ENCODE measurements at places on chromosomes 4 and X.

DNA sequence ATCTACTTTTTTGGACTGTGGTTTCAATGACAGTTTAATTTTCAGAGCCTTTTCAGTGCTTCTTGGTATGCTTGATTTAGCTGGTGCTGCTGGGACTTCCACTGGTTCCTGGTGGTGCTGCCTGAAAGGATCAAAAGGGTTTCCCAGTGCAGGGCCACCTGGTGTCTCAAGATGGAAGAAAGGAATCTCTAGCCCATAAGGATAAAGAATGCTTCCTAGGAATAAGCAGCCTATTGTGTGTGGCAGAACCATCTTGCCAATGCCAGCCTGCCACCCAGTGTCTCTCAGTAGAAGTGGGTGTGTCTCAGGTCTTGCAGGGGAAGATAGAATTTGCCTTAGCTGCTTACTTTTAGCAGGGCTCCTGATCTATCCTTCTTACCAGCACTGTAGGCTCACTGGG is 15.0 kb upstream of the RAI2 start:
- H3K36me3 ChIP-seq, result no peaks in the 10 kb centered on the region
- no peak overlapping the region for H3K4me3 ChIP-seq
- no peak for DNase-seq
- H3K4me1 ChIP-seq, result no peaks in the 10 kb centered on the region

DNA sequence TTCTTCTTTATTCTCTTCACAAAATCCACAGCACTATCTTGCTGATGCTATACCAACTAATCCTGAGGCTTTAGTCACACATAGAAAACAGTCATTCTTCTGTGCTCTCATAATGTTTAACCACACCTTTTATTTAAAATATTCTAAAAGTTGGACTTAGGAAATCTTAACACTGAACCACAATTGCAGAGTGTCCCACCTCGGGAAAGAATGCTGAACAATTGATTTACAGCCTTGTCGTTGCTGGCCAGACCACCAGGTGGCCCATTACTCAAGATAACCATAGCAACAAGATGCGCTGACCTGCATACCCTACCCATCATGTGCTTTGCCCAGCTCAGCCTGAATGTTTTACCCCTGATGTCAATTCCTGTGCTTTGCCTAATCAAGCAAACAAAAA is 100.8 kb downstream of the ARSJ start:
- no peak overlapping the region for H3K27ac ChIP-seq
- no peaks in the 10 kb centered on the region for H3K36me3 ChIP-seq
- no peaks in the 10 kb centered on the region for H3K4me1 ChIP-seq
- no peak overlapping the region for H3K4me3 ChIP-seq
- no peak for DNase-seq

- no peaks in the 10 kb centered on the region for H3K36me3 ChIP-seq
- no peak for DNase-seq
- no peaks in the 10 kb centered on the region for H3K27me3 ChIP-seq
- H3K4me3 ChIP-seq, result no peak overlapping the region
- no peaks in the 10 kb centered on the region for H3K4me1 ChIP-seq
- H3K27ac ChIP-seq, result no peak overlapping the region
Observed at GRCh38 chrX:31679861-31680260, 608.0 kb upstream of the FTHL17 start.

GRCh38 chr4:43014256-43014655 is 121.7 kb downstream of the GRXCR1 start:
- no peaks in the 10 kb centered on the region for H3K27me3 ChIP-seq
- H3K27ac ChIP-seq, result no peak overlapping the region
- no peak for DNase-seq
- no peaks in the 10 kb centered on the region for H3K36me3 ChIP-seq

DNA sequence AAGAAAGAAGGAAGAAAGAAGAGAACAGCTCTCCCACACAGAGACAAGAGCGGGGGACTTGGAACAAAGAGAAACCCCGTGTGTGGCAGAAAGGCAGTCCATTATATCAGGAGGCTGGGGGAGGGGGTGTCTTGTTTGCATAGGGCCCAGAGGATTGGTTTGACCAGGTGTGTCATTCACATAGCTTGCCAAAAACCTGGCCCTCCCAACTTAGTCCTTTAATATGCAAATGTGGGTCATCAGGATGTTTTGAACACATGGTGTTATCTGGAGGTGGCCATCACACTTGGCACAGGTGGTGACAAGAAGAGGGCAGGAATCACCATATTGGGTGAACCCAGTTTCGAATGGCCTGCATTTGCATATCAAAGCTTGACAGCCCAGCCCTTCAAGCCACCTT is 111.7 kb downstream of the LINC00632 start:
- no peak for DNase-seq
- H3K4me1 ChIP-seq, result no peaks in the 10 kb centered on the region
- H3K36me3 ChIP-seq, result no peaks in the 10 kb centered on the region
- H3K4me3 ChIP-seq, result no peak overlapping the region
- no peak overlapping the region for H3K27ac ChIP-seq
- no peaks in the 10 kb centered on the region for H3K27me3 ChIP-seq

GRCh38 chr4:86554646-86555045 is 39.5 kb upstream of the PTPN13 start:
- H3K27me3 ChIP-seq, result no peaks in the 10 kb centered on the region
- H3K4me3 ChIP-seq, result no peak overlapping the region
- peaks cover 12% of the 10 kb centered on the region for H3K4me1 ChIP-seq

GRCh38 chr4:113292371-113293042 is 243.1 kb downstream of the ANK2 start:
- H3K36me3 ChIP-seq, result no peaks in the 10 kb centered on the region
- DNase-seq, result peak; percentile 80
- H3K4me1 ChIP-seq, result peaks cover 59% of the 10 kb centered on the region
- H3K27me3 ChIP-seq, result no peaks in the 10 kb centered on the region
- peak overlapping the region; percentile 80 for H3K27ac ChIP-seq

GRCh38 chrX:110407910-110408545 is 49.4 kb downstream of the RTL9 start:
- DNase-seq, result no peak
- H3K27me3 ChIP-seq, result no peaks in the 10 kb centered on the region
- no peak overlapping the region for H3K4me3 ChIP-seq
- no peak overlapping the region for H3K27ac ChIP-seq
- no peaks in the 10 kb centered on the region for H3K36me3 ChIP-seq

GRCh38 chrX:57596109-57596508 is 4.3 kb downstream of the ZXDB start:
- no peaks in the 10 kb centered on the region for H3K36me3 ChIP-seq
- no peaks in the 10 kb centered on the region for H3K27me3 ChIP-seq

DNA sequence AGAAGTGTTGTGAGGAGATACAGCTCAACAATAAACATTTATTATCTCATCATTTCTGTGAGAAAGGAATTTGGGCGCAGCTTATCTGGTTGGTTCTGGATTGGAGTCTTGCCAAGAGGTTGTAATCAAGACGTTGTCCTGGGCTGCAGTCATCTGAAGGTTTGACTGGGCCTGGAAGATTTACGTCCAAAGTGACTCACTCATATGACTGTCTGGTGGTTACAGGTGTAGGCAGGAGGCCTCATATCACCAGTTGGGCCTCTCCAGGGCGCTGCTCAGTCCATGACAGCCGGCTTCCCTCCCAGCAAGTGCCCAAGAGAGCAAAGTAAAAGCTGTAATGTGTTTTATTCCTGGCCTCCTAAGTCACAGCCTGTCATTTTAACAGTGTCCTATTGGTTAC is 106.3 kb downstream of the USP46 start:
- H3K4me1 ChIP-seq, result no peaks in the 10 kb centered on the region
- no peaks in the 10 kb centered on the region for H3K27me3 ChIP-seq
- no peaks in the 10 kb centered on the region for H3K36me3 ChIP-seq
- DNase-seq, result no peak

Data from sigmoid colon (tissue), 7 donors.